ENCODE measurements at places on chromosomes 5 and 9.
A peak's percentile ranks its signal among the peaks of the same experiment; 100 is the strongest.

GRCh38 chr9:120928015-120928482, 1.5 kb upstream of the TRAF1 start:
- DNase-seq: peak; percentile 42

DNA sequence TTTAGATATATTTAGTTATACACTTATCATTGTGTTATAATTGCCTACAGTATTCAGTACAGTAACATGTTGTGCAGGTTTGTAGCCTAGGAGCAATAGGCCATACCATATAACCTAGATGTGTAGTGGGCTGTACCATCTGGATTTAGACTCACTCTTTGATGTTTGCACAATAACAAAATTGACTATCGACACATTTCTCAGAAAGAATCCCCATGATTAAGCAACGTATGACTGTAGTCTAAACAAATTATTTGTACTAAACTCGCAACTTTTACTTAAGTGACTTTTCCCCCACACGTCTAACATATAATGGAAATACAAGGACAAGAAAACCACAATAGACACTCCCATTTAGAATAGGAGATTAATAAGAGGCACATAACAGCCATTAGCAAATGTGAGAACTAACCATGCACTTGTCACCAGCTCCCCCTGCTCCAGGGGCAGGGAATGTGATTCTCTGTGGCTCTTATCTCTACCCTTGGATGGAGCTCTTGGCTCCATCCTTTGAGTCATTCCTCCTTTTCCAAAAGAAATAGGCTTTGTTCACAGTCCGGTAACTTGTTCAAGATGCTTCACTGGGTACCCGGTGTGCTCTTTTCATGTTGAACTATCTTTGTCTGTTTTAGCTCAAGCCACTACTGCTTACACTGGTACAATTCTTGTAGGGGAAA, 8.7 kb upstream of the B4GALT1 start:
- no peak for DNase-seq

- DNase-seq: no peak
Observed at GRCh38 chr5:76526950-76527583, 96.1 kb downstream of the F2RL2 start.

GRCh38 chr9:15240927-15241326, 66.1 kb downstream of the TTC39B start:
- DNase-seq: no peak

DNA sequence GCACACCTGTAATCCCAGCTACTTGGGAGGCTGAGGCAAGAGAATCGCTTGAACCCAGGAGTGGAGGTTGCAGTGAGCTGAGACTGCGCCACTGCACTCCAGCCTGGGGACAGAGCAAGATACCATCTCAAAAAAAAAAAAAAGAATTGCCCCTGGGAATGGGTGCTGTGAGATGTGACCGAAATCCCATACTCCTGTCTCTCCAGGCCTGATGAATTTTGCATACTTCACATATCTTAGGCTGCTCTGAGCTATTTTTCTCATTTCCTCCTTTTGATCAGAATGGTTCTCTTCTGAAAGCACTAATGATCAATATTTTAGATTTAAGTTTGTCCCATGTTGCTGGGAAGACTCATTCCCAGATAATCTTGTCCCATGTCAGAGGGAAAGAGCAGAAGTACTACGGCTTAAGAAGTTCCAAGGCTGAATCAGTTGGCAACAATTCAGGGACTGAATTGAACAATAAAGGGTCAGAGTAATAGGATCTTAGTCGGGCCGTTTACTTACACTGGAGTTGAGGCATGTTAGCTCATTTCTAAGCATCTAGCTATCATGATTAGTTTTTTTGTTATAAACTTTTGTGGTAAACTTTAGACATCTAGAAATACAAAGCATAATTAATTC, 44.2 kb upstream of the TENT2 start:
- no peak for DNase-seq

GRCh38 chr5:1763548-1763911, 36.1 kb downstream of the MRPL36 start:
- peak; percentile 17 for DNase-seq

- DNase-seq: no peak
Observed at GRCh38 chr9:4116723-4117460, 183.0 kb downstream of the GLIS3 start.

DNA sequence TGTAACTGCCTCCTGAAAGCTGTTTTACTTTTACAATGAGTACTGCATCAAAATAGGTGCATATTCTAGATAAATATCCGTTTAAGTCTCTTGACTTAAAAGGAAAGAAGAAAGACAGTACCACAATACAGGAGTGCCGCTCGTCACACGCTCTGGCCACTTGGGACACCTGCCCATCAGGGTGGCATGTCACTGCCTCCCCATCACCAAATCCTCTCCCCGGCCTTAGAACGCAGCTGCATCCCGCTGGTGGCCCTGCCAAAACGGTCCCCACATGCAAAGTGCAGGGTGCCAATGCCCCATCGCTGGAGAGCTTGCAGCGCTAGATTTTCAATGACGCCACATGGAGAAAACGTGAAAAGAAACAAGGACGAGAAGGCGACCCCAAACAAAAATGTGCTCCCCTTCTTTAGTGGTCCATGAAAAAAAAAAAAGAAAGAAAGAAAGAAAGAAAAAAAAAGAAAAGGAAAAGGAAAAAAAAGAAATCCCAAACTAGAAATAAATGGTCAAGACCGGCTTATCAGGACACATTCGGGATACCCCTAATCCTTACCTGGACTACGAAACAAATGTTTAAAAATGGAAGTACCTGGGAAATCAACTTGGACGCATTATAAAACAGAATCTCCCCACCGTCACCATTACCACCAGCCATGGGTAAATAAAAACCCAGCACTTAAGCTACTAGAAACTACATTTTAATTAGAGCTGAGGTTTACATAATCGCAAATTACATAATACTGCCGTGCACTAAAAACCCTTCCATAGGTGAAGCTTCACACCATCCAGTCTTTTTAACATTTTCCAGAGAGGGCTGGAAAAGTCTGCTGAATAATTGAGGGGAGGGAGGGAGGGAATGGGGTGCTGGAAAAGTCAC, 1.0 kb downstream of the ANKH start:
- no peak for DNase-seq

- DNase-seq: no peak
Observed at GRCh38 chr9:14488421-14489190, 174.7 kb upstream of the NFIB start.

DNA sequence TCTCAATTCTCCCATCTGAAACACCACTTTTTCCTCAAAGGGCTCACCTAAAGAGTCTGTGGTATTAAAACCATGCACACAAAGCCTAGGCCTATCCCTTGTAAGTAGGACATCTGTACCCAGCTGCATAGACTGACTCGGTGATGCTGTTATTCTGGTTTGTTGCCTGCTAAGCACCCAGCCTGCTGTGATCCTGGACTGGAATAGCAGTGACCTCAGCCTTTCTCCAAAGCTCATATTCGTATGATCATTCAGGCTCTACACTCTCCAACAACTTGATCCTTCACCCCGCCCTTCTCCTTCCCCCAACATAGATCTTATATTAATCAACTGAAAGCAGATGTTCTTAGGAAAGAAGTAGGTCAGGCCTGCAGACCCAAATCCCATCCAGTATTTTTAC, 81.4 kb upstream of the WWC1 start:
- no peak for DNase-seq

GRCh38 chr9:85258236-85258635, 483.5 kb downstream of the AGTPBP1 start:
- DNase-seq: no peak

GRCh38 chr9:92506184-92506857, 24.0 kb upstream of the ASPN start:
- DNase-seq: no peak

DNA sequence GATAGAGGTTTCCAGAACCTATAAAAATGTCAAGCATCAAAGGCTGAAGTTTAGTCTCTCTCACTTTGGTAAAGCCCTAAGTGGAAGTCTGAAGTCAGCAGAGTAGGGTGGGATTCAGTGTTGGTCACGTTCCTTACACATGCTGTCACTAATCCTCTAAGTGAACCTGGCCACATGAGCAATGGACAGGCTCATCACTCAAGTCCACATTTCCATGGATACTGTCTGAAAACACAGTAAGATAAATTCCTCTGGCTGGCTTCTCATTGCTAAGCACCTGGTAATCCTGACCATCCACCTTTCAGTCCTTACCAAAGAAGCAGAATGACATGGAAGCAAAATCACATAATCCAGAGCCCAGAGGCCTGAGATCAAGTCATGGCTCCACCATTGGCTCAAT, 43.8 kb downstream of the GNA14 start:
- no peak for DNase-seq

DNA sequence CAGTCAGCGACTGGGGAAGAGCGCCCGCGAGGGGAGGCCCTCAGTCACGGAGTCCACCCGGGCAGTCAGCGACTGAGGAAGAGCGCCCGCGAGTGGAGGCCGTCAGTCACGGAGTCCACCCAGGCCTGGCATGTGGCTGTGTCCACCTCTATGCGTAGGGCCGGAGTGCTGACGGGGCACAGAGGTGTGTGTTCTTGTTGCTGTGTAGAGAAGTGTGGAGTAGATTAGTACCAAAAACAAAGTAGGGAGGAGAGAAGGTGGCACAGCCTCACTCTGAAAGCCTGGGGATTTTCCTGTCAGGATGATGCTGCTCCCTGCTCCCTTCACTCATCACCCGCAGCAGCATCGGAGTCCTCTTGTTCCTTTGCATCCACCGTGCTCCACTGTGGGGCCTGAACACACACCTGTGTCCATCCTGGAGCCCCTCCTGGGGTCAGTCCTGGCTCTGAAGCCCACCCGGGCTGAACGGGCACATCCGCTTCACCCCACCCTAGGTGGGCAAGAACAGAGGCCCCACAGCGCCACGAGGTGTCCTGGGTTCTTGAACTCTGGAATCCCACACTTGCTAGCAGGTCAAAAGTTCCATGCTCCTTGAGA, 37.9 kb downstream of the AHRR start:
- no peak for DNase-seq

GRCh38 chr9:123832858-123833650, 96.9 kb downstream of the DENND1A start:
- no peak for DNase-seq

DNA sequence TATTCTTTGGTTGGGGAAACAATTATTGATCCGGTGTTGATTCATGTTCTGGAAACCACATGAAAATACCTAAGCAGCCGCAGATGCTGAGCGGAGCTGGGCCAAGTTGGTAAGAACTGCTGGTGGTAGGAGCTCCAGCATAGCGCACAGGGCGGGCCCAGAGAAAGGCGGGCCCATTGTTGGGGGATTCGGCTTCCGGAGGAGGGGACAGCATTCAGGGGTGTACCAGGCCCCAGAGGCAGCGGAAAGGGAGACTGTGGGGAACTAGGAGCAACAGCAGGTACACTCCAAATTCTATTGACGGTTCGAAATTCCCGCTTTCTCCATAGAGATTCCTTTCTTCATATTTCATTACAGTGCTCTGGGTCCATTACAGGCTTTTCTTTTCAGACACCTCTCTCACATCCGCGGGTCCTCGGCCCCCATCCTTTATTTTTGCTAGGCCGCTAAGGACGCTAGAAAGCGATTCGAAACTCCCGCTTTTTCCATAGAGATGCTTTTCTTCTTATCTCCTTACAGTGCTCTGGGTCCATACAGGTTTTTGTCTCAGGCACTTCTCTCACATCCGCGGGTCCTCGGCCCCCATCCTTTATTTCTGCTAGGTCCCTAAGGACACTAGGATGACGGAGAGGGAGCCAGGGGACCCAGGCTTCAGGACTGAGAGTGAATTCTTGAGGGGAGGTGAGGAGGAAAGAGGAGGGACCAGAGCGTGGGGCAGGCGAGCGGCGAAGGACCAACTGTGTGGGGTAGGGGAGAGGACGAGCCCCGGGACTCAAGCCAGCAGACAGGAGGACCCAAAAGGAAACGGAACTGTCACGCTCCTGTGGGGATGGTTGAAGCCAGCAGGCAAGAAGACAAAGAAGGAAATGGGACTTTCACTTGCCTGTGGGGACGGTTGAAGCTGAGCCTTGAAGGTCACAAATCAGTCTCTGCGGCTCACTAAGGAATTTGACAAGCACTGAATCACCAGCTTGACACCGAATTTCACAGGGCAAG, at the start of gene CCDC152:
Gene CCDC152, plus strand, starts transcription at position 213 of the 996 bp plus-strand sequence. CDS start 2,304 bp downstream, outside the sequence.
- DNase-seq: peak; percentile 9

DNA sequence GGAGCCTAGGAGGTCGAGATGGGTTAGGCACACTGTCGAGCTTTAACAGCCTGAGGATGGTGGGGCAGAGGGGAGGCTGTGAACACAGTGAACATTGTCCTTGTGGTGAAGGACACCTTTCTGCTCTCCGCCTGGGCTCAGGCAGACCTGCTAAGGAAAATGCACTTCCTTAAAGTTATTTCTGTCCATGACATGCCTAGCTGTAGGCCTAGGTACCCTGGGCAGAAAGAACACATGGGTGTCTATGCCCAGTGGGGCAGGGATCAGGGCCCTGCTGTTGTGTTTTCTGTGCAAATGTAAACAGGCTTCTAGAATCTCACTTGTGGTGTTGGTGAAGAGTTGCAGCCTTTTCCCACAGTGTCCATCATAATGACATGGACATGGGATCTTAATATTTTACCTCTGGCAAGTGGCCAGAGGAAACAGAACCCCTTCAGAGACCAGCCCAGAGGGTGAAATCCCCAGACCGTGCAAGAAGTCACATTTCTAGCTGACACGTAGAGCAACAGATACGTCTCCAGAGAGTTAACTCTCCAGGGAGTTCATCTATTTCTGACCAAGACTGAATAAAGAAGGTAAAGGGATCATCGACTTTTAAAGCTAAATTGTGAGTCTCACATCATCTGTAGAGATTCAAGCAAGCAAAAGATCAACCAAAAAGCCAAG, 79.2 kb downstream of the C9orf152 start:
- no peak for DNase-seq

- no peak for DNase-seq
Observed at GRCh38 chr9:96186591-96187011, 115.4 kb downstream of the HSD17B3 start.

- DNase-seq: no peak
Observed at GRCh38 chr5:123673107-123673506, 161.1 kb downstream of the CSNK1G3 start.

DNA sequence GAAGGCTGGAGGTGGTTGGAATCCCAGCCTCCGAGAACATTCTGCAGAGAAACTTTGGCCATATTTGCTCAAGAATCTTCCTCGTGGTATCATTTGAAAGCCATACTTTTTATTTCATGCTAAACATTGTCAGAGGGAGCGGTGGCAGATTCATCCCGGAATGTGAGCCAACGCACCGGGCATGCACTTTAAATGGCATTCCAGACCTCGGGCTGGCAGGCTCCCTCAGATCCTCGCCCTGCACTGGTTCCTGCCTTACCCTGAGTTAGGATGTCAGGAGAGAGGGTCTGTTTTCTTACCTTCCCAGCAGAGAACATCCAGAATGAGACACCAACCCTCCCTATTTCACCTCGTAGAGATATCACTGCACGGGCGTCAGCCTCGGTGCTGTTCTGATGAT, 33.8 kb downstream of the GDNF start:
- DNase-seq: no peak

DNA sequence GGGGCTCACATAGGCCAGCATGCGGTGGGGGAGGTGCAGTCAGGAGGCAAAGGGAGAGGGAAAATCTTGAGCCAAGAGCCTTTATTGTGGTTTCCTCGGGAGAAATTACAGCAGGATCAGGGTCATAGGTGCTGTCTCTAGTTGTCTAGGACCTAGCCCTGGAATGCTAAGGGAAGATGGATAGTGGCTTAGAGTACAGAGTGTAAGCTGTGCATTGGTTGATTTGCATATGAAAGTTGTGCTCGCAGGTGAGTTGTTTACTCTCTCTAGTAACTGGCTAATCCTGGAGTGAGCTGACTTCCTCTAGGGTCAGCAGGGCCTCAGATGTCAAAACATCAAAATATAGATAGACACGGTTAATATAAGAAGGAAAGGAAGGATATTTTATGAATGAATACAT, 877.7 kb downstream of the TLE4 start:
- no peak for DNase-seq

All from T-helper 9 cell (primary cell).